ENCODE measurements at places on chromosomes 7 and 10. TPM values are rescaled to one million over a fixed set of nuclear protein-coding genes. Genes with fewer than 3 reads are reported as not detected.

- DNase-seq = no peak
Measured at GRCh38 chr10:43284341-43284910, 17.6 kb upstream of the RASGEF1A start.

DNA sequence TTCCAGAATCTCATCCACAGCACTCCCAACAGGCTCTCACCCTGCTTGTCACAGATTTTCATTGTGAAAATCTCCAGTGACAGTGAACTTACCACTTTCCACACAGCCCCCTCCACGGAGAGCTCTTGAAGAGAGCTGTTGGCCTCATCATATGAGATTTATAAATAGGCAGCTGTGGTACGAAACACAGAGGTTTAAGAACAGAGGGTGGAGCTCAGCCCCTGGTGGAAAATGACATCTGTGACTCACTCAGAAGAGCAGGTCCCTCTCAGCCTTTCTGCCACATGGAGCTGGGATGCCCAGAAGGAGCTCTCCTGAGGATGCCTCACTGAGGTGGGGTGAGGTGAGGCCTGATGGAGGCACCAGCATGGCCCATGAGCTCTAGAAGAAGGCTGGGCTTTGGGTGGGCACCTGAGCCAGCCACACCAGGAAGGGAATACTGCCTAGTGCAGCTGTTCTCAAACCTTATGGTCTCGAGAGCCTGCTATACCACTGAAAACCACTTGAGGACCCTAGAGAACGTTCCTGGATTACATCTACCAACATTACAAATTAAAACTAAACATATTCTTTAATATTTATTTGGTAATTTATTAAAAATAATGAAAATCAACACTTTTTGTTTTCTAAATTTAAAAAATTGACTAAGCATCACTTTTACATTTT, 25.8 kb upstream of the EEPD1 start:
- DNase-seq = no peak

- no peak for DNase-seq
Measured at GRCh38 chr7:30403477-30403876, 75.1 kb downstream of the NOD1 start.

DNA sequence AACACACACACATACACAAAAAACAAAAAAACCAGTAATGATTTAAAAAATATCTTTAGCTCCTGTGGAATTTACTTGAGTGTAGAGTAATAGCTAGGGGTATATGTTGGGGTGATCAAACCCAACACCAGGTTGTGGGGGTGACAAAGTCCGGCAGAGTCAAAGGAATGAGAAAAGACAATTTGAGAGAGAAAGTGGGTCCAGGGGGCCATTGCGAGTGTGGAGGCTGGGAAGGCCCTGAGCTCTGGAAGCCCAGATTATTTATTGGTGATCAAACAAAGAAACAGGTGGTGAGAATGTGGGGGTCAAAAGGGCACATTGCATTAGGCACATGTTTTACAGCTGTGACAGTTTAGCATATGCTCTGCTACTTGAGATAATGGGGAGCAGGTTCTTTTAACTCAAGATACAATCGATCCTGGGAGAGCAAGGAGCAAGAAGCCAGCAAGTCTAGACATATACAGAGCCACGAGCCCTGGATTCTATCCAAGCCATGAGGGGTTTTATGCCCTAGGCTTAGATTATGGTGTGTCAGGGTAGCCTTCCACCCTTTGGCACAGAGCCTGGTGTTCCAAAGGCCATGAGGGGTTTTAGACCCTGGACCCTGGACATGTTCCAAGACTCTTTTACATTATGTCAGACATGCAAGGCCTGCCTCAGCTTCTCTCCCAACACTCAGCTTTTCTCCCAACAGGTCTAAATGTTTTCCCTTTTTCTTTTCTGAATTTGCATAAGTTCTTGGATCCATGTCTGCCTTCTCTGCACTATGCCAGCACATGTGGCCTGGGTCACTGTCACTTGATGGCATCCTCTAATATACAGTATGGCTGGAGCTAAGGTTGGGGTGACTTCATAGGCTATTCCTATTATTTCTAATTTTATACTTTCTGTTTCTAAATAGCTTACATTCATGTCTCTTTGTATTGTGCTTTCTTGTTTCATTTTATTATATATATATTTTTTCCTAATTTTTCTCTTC, 48.6 kb upstream of the MKI67 start:
- DNase-seq = no peak

GRCh38 chr7:15753887-15754579, 67.5 kb upstream of the MEOX2 start:
- no peak for DNase-seq

- no peak for DNase-seq
Measured at GRCh38 chr10:56349611-56350010, 11.4 kb downstream of the ZWINT start.

- DNase-seq = no peak
Measured at GRCh38 chr7:17139081-17139480, 159.4 kb upstream of the AHR start.

DNA sequence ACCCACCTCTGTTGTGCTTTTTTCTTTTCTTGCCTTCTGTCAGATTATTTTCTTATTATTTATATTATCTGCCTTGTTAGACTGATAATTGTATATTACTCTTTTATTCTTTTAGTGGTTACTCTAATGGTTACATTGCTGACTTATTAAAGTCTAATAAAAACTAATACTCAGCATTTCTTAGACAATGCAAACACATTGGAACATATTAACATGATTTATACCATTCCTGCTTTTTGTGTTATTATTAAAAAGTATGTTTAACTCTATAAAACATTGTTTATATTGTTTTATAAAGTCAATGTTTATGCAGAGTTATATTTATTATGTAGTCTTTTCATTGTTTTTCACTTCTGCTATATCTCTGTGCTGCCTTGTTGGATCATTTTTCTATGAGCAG, 68.0 kb upstream of the CACNA2D1 start:
- DNase-seq = no peak

Gene WNT16
- total RNA-seq = not detected

Gene NEBL
- total RNA-seq = 506 TPM

Gene TEX47
- total RNA-seq = not detected
